ENCODE measurements at places on chromosomes 1 and 21.
A peak's percentile ranks its signal among the peaks of the same experiment; 100 is the strongest.

DNA sequence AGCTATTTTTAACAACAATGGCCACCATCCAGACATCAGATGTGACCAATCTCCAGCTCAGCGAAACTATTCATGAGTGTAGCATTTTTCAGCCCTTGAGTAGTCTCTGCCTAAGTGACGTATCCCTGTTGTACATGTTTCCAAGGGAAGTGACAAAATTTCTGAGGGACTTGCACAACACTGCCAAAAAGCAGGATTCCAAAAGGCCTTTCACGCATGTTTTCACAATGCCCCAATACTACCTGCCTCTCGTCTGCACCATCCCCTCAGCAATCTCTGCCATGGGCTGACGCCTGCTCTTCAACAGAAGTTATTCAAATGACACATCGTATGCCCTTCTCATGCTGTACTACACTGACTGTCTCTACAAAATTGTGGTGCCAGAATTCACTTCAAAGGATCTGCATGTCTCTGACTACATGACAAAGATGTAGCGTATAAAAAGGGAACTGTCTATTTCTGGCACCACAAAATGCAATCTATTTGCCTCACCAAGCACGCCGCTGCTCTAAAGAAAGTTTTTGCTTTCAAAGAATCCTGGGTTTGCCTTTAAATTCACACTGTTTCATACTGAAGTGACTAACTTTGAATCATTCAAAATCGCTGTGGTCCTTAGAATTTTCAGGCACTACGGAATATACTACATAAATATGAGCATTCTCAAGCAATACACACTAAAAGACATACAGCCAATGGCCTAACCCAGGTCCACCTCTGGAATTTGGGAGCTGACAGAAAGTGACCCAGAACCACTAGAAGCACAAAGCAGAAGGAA is 32.9 kb downstream of the JAK1 start:
- DNase-seq, result peak; percentile 97

GRCh38 chr1:97089173-97089572 is 367.6 kb downstream of the PTBP2 start:
- no peak for DNase-seq

DNA sequence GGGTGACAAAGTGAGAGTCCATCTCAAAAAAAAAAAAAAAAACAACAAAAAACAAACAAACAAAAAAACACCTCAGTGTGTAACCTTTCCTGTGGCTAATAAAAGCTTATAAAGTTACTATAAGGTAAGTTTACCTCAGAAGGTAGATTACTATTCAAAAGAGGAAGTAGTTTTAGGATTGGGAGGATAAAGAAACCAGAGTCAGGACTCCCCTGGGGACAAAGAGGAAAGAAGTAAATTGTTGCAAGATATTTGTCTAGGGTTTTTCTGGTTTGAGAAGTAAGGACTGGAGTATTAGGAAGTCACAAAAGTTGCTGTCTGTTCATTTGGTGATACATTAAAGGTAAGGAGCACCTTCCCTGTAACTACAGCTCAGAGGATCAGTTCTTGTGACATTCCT is 23.8 kb upstream of the CENPF start:
- no peak for DNase-seq

- peak; percentile 64 for DNase-seq
Measured at GRCh38 chr1:28417441-28417922, 47.9 kb downstream of the PHACTR4 start.

DNA sequence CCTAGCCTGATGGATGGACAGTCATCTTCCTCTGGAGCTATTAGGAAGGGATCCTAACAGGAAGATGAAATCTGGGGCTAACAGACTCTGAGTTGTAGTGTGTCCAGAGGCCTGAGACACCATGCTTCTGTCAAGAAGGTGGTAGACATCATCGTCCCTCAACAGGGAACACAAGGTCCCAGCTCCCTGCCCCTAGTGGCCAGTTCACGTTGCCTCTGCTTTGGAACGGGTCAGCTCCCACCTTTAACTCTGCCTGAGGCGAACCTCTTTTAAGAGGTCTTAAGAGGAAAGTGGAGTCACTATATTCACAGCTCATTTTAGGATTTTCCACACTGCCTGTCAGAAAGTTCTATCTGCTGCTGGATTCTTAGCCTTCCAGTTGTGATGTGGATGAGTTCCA is 28.3 kb downstream of the LRRC71 start:
- no peak for DNase-seq

GRCh38 chr1:29344336-29344735 is 108.0 kb downstream of the PTPRU start:
- DNase-seq, result no peak

DNA sequence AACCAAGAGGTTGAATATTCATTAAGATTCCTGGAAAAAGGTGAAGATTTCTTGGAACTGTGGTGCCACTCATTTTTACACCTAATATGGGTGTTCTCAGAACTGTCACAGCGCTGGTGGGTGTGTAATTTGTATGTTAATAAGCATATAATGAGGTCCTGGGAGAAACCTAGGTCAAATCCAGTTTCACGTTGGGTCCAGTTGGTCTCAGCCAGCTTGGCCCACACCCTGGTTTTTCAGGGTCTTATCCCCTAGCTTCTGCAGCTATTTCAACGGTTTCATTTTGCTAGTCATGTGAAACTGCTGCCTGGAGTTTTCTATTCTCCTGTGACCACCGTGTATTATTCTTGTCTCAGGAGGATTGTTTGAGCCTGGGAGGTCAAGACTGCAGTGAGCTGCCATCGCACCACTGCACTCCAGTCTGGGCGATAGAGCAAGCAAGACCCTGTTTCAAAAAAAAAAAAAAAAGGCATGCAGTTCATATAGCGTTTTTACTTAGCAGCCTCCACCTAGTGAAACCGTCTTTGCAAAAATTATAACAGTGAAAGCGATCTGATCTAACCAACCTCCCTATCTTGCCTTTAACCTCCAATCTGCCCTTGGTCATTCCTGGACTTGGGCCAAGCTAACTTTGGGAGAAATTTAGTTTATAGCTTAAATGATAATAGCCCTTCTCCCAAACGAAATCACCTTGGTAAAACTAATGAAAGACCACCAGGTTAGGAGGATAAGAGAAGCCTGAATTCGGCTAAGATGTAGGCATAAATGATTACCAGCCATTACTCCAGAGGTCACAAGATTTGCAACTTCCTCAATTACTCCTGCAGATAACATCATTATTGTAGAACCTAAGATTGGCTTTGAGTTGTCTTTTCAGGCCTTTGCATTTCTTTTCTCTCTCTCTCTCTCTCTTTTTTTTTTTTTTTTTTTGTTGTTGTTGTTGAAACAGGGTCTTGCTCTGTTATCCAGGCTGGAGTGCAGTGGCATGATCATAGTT is 44.0 kb downstream of the PTAFR start:
- DNase-seq, result no peak

DNA sequence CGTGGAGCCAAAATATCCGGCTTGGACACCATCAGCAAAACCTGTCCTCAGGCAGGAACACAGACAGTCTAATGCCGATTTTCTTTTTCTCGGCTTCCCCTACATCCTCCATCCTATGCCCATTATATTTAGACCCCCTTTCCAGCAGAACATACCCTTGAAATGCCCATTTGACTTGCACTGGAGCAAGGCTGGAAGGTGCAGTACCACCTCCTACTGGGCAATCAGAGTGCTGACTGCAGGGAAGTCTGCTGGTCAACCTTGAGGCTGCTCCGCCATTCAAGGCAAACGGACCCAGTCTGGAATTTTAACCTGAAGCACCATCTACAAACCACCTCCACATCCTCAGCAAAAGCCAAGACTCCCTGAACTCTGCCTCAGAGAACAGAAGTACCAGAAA is 79.5 kb downstream of the TIAM1 start:
- DNase-seq, result no peak

DNA sequence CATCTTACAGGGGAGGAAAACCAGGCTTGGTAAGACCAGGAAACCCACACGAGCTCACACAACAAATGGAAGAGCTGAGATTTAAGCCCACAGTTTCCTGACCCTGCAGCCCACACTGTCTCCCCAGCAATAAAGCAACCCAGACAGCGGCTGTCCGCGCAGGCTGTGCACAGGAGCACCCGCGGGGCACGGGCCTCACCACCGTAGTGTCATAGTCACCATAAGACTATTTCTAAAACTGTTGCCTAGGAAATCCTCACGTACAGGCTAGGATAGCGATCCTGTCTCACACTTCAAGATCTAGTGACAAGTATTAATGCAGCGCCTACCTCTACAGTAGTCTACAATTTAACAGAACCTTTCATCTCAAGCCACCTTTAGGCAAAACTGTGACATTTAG is 54.0 kb upstream of the SYT6 start:
- DNase-seq, result no peak

GRCh38 chr1:4003846-4004505 is 103.9 kb upstream of the C1orf174 start:
- no peak for DNase-seq

DNA sequence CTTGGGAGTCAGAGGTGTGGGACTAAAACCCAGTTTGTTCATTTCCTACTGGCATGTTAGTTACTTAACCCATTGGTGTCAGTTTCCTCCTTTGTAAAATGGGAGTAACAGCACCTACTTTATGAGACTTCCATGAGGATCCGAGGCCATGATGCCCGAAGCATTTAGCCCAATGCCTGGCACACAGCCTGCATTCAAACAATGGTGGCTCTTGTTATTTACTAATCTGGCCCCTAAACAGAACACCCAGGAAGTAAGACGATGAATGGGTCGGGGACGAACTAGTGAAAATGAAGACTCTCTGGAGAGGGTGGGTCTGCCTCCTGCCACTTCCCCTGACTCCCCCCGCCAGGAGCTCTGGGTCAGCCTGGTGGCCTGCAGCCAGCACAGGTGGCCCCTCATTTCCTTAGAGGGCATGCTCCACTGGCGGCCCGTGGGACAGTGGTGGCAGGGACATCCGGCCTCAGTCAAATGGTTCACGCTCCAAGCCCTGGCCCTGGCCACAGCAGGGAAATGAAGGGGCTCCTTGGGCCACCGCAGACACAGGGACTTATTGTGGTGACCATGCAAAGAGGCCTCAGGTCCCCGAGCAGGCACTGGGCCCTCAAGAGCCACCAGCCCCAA is 9.5 kb upstream of the TAS1R2 start:
- DNase-seq, result no peak

DNA sequence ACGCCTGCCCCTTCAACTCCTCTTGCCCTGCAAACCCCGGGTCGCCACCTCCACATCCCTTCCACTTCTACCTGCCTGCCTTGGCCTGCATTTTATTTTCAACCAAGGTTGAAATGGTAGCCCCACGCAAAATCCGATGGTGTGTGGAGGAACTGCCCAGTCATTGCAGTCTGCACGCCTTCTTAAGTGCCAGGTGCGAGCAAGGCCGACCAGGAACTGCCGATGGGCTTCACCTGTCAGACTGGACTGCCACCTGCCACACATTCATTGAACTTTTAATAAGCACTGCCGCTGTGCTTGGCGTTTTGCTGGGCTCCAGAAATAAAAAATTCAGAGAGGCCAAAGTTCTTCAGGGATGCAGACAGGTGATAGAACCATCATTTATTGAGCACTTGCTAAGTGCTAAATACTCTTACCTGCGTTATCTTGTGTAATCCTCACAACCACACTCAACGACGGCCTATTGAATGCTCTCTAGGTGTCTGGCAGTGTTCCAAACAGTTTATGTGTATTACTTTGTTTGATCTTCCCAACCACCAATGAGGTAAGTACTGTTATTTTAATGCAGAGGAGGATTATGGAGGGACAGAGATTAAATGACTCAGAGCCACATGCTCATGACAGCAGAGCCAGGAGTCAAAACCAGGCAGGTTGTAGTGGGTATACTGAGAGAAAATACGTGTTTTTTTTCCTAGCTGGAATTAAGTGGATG is 36.2 kb downstream of the CACHD1 start:
- no peak for DNase-seq

DNA sequence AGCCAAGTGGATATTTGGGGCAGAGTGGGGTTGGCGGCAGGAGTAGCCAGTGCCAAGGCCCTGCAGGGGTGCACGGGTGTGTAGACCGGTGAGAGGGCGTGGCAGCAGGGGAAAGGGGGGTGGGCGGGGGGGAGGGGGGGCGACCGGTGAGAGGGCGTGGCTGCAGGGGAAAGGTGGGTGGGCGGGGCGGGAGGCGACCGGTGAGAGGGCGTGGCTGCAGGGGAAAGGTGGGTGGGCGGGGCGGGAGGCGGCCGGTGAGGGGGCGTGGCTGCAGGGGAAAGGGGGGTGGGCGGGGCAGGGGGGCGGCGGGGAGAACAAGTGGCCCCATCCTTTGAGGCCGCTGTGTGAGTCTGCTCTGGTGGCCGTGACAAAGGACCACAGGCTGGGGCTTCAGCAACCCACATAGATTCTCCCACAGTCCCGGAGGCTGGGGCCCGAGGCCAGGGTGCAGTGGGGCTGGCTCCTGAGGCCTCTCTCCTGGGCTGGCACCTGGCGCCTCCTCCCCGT is 25.8 kb downstream of the RRP1 start:
- DNase-seq, result no peak

DNA sequence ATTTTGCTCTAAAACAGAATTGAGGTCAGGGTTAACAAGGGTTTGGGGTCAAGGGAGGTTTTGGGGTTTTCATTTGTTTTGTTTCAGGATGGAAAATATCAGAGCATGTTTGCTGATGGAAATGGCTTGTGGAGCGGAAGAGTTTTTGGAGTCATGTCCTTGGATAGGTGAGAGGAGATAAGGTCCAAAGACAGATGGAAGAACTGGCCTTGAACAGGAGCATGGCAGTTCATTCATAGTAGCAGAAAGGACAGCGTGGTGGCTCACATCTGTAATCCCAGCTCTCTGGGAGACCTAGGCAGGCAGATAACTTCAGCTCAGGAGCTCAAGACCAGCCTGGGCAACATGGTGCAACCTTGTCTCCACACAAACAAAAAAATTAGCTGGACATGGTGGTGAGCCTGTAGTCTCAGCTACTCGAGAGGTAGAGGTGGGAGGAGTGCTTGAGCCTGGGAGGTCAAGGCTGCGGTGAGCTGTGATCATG is 65.1 kb downstream of the MAB21L3 start:
- no peak for DNase-seq

- DNase-seq, result no peak
Measured at GRCh38 chr1:111653709-111654108, 34.1 kb downstream of the RAP1A start.

DNA sequence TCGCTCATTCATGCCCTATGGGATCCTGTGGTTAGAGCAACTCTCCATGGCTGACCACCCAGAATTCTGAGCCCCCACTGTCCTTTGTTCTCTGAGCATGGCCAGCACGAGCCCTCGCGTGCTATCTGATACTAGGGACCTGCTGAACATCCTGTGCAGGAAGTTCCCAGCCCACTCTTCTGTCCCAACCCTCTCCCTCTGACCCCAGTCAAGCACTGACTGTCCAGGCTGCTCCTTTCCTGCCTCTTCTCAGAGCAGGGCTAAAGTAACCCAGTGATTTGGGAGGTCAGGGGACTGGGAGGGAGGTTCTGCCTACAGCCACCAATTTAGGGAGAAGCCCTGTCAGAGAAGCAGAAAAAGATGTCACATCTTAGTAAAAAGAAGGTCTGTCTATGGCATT is 21.2 kb downstream of the CYP4B1 start:
- no peak for DNase-seq

GRCh38 chr1:82778612-82779011 is 977.9 kb downstream of the ADGRL2 start:
- no peak for DNase-seq

DNA sequence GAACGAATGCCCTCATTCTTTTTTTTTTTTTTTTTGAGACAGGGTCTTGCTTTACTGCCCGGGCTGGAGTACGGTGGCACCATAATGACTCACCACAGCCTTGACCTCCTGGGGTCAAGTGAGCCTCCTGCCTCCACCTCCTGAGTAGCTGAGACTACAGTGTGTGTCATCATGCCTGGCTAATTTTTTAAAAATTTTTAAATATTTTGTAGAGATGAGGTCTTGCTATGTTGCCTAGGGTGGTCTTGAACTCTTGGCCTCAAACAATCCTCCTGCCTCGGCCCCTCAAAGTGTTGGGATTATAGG is 69.4 kb downstream of the ALG14 start:
- DNase-seq, result no peak
